Prostate gland (tissue), 2 donors: ENCODE measurements at places on chromosomes 7 and 10.

DNA sequence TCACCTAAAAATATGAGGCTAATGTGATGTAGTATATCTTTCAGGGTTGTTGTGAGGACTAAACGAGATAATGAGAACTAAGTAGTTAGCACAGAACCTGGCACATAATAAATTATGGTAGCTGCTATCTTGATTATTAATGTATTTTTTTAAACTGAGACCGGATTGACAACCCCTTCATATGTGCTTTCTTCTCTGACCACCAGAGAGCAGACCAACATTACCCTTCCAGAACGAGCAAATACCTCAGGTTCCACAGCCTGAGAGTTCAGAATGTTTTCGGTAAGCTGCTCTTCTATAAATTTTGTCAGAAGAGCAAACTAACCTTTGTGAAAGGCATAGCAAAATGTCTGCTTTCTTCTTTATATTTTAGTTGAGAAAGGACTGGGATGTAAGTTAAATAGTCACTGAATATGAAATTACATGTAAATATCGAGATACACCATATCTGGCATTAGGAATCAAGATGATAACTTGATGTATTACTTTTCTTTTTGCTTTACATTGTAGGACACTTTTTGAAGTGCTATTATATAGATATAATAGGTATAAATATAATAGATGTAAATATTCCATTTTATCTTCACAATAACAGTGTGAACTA lies 13.6 kb upstream of the BPGM start:
- DNase-seq = no peak

DNA sequence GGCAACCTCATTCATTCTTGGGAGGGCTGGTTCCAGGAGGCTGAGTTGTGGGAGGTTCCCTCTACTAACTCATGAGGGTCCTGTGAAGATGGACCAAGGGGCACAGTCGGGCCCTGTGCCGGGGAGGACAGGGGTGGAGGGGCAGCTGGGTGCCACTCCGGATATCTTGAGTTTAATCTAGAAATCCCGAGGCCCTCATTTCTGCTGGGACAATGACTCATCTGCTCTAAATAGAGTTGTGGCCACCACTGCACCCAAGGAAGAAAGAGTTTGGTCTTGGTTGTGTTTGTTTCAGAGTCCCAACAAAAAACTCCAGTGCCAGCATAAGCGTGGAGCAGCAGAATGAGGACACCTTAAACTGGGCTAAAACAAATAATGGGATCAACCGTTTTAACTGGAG lies 82.4 kb downstream of the EBF3 start:
- DNase-seq = no peak

DNA sequence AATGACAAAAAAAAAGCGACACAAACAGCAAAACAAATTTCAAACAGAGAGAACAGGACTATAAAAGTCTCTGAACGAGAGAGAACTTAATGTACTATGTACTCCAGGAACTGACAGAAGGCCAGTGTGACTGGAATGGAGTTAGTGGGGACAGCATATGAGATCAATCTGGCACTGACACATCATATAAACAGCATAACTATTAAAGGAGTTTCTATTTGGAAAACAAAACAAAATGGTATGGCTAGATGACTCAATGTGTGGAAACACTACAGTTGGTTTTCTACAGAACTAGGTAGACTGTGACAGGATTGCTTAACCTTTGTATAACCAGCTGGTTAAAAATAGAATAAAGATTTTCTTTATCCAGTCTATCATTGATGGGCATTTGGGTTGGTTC lies 232.9 kb upstream of the KAT6B start:
- DNase-seq = peak; percentile 5

- DNase-seq = no peak
These were observed 366.1 kb upstream of the BMPER start for GRCh38 chr7:33539198-33539597.
